ENCODE measurements at places on chromosomes 1 and 21.

GRCh38 chr1:169590932-169591331 lies 4.7 kb upstream of the F5 start:
- DNase-seq = no peak

DNA sequence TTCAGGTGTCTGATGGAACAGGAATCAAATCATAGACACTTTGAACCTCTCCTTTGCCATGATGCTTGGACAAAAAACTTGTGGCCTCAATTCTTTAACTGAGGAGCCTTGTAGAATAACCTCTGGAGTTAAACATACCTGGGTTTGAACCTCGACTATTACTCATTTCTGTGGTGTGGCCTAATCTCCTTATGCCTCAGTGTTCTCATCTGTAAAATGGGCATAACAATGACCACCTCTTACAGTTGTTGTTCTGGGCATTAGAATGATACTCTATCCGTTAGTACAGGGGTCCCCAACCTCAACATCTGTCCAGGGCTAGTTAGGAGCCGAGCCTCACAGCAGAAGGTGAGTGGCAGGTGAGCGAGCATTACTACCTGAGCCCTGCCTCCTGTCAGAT lies 137.2 kb downstream of the ROR1 start:
- no peak for DNase-seq

- no peak for DNase-seq
These were observed 10.6 kb downstream of the CD160 start for GRCh38 chr1:145729666-145730436.

GRCh38 chr1:28096210-28097099 lies 8.0 kb upstream of the EYA3 start:
- no peak for DNase-seq

DNA sequence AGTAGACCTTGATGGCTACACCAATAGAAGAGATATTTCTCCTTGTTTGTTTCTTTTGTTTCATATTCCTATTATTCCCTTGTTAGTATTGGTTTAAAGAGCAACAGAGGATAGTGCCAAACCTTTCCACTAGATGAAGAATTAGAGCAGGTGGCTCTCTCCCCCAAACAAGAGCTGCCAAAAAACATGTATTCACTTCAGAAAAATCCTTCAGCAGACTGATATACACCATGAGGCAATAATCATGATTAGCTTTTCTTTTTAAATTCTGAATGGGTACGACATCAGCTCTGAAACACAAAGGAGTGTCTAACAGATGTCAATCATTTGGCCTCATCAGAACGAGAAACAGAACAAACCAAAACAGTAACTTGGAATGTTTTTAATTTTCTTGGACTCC lies 67.3 kb upstream of the MAP10 start:
- DNase-seq = no peak

DNA sequence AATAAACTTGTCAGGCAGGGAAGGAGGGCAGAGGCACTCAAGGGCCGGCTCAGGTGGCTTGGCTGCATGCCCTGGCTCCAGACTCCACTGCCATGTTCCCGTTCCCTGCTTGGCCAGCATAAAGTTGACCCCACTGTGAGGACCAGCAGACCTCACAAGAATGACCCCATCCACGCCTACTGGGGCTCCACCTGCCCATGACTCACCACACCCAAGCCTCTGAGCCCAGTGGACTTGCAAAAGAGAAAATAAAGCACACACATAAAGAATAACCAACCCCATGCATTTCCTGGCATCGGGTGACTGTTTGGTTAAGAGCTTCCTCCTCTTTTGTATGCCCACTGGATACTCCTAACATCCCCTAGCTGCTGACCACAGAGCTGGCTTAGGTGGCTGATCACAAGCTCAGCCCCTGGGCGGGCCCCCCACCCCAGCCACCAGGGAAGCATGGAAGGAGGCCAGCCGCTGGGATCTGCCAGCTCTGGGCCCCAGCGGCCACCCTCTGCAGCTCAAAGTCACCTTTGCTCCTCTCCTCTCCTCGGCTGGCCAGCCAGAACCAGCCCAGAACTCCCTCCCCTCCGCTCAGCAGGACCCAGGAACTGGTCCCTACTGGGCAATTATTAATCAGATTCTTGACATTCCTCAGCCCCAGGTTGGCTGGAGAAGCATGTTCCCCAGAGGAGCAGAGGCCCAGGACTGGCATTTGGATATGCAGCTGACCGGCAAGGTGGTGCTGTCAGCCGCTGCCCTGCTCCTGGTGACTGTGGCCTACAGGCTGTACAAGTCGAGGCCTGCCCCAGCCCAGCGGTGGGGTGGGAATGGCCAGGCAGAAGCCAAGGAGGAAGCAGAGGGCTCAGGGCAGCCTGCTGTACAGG lies at the start of gene KLHDC7A:
KLHDC7A (plus strand) TSS at position 616 of the 875 bp plus-strand sequence; CDS start at position 668, 52 bp downstream.
- DNase-seq = no peak

DNA sequence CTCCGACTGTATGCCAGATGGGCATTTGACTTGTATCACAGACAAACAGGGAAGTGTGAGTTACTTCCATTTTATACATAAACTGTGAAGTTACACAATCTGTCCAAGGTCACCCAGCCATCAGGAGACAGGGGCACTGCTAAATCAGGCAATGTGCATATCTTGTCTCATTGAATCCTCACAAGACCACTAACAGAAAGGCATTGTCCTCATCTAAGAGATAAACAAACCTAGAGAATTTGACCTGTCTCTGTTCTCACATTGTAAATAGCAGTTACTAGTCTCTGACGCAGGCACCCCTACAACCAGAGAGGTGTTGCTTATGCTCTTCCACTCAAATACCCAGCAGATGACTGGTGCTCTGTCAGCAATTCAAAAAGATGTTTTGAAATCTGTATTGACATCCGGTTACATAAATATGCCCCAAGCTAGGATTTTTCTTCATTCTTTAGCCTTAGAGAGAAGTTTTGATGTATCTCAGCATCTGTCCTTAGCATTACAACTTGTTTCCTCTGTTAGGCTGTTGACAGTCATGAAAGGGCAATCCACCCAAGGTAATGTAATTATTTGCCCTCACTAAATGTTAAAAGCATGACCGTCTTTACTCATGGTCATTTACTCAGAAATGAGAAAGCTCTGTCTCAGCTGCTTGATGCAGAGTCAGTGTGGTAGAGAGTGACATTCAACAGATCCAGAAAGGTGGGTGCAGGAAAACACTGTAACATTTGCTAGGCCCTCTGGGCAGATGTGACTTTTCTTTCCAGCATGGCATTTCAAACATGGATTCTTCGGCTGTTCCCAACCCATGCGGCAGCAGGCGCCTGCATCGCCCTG lies 51.9 kb upstream of the ZNF326 start:
- no peak for DNase-seq

DNA sequence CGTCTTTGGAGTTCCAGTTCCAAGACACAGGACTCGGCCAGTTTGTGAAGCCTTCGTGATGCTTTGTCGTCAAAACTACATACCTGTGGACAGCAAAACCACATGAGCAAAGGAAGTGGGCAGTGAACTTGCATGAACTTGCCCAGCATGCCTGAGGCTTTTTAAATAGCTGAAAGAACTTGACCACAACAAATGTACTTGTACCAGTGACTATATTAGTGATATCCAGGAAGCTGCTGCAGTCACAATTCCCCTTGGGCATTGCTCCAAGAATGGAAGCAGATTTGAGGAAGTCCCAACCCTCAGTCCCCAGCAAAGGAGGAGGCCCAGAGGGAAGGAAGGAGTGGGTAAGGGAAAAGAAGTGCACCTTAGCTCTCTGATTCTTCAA lies 2.6 kb downstream of the FUCA1 start:
- DNase-seq = no peak

- DNase-seq = no peak
These were observed 15.4 kb downstream of the SLX9 start for GRCh38 chr21:44955141-44955797.

DNA sequence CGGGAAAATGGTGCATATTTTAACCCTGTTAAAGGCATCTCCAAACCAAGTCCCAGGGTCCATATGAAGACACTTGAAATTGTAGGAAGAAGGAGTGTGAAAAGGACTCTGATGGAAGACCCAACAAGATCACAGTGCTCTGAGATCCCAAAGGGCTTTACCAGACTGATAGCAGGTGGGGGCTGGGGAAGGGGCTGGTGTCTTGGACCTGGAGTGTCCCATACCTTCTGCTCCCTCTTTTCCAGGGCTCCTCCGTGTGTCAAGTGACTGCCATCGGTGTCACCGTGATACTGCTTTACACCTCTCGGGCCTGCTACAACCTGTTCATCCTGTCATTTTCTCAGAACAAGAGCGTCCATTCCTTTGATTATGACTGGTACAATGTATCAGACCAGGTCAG lies 37.3 kb downstream of the GPR137B start:
- no peak for DNase-seq

DNA sequence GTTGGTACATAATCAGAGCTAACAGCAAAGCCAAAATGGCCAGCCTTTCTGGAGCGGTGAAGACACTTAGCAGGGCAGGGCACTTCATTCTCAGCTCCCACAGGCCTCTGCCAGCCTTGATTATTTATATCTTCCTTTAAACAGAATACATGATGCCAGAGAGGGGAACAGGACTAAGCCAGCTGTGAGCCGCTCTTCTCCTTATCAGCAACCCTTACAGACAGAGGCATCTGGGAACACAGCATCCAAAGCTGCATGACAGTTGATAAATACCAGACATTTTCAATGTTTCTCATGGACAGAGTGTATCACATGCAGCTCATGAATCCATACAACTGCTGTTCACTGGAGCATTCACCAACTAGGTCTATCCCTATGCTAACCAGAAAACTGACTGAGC lies 29.1 kb downstream of the DNAJC11 start:
- DNase-seq = no peak

DNA sequence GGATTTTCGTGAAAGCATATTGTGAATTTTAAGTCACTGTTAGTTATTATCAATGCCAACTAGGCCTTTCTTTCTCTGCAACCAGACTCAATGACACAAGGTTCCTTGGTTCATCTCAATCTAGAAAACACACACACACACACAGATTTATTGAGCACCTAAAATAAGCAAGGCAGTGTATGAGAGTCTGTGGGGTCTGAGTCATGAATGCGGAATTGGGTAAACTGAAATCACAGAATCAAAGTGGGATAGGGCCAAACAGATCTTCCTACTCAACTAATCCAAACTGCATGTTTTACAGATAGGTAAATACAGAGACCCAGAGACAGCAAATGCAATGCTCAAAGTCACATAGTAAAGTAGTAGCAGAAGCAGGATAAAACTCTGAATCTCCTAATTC lies 48.5 kb upstream of the NRDC start:
- DNase-seq = no peak

DNA sequence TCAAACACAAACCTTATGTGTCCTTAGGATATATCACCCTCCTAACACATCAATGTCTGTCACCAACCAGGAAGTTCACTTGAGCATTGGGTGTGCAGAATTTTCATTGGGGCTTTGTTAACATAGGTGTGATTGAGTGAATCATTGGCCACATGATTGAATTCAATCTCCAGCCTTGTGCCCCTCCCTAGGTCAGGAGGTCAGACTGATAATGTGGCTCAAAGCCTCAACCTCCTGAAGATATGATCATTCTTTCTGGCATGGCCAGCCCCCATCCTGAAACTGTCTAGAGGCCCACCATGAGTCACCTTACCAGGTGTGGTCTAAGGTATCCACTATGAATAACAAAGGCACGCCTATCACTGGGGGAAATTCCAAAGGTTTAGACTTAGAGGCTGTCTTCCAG lies 90.1 kb downstream of the PKN2 start:
- DNase-seq = no peak

GRCh38 chr1:1461721-1462317 lies 9.7 kb upstream of the ATAD3B start:
- no peak for DNase-seq

GRCh38 chr1:224494343-224494742 lies 59.7 kb upstream of the WDR26 start:
- DNase-seq = no peak

DNA sequence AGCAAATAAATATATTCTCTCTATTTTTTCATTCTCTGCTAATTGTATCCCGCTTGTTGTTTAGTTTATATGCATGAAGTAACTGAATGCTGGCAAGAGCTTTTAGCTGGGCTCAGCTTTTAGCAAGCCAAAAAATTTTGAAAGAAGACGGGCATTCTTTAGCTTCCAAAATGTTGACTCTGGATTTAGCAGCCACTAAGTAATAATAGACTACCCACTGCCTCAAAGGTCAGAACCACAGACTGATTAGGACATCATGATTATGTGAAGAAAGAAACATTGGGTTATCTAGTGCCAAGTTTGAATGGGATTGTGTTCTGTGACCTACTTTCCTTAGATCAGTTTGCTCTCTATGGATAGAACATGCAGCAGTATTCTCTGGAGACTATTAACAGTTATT lies 80.3 kb upstream of the DPH5 start:
- no peak for DNase-seq

DNA sequence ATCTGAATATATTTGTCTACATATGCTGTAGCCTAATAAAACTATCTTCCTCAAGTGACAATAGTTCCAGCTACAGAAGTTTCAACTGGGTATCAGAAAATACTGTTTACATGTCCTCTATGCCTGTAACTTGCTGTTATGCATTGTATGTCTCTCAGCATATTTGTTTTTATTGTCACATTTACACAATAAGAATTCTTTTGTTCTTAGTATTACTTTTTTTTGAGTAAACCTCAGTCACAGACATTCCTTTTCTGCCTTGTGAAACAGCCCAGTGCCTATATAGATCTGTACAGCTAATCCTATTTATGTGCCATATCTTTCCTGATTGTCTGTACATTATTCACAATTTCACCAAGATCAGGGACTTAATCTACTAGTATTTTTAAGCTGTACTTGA lies 565.2 kb downstream of the NEGR1 start:
- DNase-seq = no peak

DNA sequence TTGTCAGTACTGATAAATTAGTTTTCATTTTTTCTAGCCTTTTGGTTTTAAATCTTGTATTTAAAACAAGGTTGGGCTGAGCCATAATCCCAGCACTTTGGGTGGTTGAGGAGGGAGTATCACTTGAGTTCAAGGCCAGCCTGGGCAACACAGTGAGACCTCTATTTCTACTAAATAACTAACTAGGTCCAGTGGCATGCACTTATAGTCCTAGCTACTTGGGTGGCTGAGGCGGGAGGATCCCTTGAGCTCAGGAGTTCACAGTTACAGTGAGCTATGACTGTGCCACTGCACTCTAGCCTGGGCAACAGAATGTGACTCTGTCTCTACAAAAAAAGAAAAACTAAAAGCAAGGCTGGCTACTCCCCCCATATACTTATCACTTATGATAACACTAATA lies 21.5 kb upstream of the TTC39A start:
- DNase-seq = no peak

- no peak for DNase-seq
These were observed 312.4 kb downstream of the PTBP2 start for GRCh38 chr1:97033949-97034348.

DNA sequence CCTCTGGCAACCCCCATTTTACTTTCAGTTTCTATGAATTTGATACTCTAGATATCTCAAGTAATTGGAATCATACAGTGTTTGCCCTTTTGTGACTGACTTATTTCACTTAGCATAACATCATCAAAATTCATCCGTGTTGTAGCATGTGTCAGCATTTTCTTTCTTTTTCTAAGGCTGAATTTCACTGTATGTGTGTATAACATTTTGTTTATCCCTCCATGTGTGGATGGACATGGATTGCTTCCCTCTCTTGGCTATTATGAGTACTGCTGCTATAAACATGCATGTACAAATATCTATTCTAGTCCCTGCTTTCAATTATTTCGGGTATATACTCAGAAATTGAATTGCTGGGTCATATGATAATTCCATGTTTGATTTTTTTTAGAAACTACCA lies 97.3 kb downstream of the MAP3K21 start:
- no peak for DNase-seq

All from GM13976 (cell line).